ENCODE measurements at places on chromosomes 11 and 22.

GRCh38 chr11:43723617-43724016, 43.1 kb downstream of the HSD17B12 start:
- no peak for DNase-seq

GRCh38 chr11:8567602-8568198, 26.3 kb downstream of the STK33 start:
- DNase-seq = peak; percentile 10

DNA sequence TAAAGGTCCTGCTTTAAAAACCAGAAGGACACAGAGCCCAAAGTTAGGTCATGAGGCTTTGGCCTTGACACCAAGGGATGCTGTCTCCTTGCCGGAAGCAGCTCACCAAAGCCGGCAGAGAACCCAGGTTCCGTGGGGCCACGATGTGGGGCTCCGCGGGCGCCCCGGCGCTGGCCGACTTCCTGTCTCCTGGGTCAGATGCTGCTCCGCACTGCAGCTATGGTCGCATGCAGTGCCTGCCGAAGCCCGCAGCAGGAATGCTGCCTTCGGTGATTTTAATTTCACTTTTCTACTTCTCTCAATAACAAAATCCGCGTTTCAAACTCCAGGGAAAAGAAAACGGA, 454 bp upstream of the OTUB1 start:
- DNase-seq = no peak

DNA sequence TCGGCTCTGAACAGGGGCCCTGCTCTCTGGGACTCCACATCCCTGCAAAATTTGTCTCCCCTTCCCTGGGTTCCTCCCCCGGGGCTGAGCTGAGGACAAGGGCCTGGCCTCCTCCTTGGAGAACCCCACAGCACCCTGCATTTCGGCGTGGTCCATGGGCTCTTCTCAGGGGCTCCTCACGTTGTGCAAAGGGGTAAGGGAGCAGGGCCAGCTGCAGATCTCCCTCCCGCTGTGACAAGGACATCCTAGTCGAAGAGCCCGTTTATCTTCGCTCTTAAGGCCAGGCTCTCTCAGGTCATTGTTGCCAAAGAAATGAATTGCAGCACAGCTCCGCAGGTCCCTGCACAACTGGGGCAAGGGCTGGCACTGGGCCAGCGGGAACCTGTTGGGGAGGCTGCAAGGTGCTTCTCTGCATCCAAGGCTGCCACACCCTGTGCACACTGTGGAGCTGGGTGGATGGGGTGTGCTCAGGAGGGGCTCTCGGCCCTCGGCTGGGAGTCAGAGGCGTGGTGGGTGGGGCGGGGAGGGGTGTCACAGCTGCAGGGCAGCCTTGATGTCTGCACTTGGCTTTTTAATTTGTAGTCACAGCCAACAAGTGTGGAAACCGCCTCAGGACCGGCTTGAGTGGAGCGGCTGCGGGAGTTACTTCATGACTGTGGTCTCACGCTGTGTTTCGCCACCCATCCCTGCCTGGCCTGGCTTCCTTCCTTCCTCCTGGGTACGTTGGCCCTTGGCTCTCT, 26.6 kb upstream of the SEPTIN5 start:
- DNase-seq = no peak

- no peak for DNase-seq
Observed at GRCh38 chr11:48017105-48017830, 36.9 kb downstream of the PTPRJ start.

DNA sequence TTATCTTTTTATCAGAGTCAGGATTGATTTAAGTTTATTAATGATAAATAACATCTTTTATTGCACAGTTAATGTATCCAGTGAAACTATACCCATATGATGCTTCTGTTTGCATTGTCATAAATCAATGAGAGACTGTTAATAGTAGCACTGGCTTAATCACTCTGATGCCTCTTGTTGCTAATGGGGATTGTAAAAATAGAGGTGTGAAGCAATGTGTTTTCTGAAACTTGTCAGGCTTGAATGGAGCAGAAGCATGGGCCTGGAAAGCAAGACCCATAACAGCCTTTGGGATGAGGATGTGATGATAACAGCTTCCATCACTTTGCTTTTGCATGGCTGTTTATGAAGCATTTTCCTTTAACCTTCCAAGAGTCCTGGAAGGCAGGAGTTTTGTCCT, 319.7 kb downstream of the DDX10 start:
- no peak for DNase-seq

DNA sequence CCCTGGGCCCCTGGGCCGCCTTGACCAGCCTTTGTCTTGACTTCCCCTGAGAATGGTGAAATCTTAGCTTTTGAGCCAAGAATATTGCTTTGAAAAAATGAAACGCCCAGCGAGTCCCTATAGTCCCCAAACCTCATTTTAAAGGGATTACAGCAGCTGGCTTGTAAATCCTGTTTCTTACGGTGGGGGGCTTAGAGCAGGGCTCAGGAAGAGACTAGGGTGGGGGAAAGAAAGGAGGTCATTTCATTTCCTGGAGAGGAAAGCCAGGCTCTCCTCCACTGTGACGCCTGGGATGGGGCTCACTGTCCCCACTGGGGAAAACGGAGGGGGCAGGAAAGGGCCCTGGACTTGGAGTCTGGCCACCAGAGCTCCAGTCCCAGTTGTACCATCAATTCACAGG, 72.2 kb upstream of the ALX4 start:
- DNase-seq = no peak

DNA sequence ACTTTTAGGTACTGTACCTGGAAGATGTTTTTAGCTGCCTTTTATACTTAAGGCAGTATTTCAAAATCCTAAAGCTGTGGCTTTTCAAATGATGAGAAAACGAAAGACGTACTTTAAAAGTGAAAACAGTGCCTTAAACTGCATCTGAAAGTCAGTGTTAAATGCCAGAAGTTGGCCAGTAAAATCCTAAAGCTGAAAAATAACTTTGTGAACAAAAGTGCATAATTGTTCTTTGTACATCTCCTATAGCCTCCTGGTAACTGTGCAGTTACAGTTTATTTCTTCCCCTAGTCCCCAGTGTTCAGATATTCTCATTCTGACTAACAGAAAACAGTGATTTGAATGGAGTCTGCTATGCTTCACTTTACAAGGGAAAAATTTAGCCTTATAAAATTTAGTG, 6.8 kb downstream of the EED start:
- no peak for DNase-seq

DNA sequence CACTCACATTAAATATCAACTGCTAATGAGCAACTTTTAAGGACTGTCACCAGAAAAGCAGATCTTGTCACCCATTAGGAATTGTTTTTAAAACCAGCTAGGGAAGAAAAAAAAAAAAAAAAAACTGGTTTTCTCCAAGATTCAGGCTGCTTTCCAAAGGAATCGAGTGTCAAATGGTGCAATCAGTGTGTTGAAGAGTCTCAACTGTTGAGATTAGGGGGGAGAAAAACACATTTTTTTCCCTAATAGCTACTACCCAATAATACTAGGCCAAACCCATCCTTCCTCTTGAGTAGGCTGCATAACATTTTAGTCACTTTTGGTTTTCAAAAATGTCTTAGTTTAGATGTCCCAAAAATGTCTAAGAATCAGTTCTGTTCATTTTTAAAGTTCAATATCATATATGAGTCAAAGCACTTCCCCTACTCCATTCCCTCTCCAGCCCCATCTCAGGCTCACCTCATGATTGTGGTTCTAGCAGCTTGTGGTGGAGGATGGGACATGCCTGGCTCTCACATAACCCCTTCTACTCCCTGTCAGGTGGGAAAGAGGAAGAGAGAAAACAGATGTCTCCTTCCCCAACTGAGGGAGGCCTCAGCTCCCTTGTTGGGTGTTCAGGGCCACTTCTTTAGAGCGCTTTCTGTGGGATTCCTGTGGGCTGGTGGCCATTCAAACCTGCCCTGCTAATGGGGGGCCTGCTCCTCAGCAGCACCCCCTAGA, 193.6 kb downstream of the CWF19L2 start:
- no peak for DNase-seq

DNA sequence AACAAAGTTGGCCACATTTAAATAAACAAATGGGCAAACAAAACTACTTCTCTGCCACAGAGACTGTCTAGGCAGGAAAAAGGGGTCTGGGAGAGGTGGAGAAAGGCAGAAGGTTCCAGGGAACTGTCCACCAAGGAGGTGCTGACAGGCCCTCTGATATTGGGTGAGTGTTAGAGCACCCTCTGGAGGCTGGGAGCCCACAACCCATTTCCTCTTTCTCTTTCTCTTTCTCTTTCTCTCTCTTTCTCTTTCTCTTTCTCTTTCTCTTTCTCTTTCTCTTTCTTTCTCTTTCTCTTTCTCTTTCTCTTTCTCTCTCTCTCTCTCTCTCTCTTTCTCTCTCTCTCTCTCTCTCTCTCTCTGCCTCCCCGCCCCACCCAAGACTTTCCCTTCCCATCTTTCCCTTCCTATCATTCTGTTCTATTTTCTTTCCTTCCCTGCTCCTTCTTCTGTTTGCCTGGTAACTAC, 912.8 kb downstream of the DLG2 start:
- DNase-seq = peak; percentile 31

GRCh38 chr22:44002997-44003396, 21.1 kb upstream of the PARVB start:
- DNase-seq = no peak

DNA sequence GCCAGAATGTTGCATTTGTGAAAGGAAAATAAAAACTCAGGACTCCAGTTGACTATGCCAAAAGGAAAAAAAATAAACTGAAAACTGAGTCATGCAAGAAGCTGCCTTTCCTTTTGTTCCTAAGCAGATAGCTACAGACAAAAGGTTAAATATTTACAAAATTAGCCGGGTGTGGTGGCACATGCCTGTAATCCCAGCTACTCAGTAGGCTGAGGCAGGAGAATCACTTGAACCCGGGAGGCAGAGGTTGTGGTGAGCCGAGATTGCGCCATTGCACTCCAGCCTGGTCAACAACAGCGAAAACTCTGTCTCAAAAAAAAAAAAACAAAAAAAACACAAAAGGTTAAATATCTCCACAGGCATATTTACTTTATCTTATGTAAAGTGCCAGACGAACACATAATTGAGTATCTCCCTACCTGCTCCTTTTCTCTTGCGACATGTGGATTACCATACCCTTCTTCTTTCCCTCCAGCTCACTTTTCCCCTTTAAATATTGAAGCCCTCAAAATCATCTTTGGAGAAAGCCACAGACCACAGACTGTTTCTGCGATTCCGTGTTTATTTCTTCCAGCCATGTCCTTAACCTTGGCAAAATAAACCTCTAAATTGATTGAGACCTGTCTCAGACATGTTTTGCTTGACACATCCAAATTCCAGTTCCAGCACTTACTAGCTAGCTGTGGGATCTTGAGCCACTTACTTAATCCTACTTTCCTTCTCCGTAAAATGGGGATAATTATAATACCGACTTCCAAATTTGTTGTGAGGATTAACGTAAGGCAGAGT, 2.3 kb upstream of the SMPD1 start:
- no peak for DNase-seq

DNA sequence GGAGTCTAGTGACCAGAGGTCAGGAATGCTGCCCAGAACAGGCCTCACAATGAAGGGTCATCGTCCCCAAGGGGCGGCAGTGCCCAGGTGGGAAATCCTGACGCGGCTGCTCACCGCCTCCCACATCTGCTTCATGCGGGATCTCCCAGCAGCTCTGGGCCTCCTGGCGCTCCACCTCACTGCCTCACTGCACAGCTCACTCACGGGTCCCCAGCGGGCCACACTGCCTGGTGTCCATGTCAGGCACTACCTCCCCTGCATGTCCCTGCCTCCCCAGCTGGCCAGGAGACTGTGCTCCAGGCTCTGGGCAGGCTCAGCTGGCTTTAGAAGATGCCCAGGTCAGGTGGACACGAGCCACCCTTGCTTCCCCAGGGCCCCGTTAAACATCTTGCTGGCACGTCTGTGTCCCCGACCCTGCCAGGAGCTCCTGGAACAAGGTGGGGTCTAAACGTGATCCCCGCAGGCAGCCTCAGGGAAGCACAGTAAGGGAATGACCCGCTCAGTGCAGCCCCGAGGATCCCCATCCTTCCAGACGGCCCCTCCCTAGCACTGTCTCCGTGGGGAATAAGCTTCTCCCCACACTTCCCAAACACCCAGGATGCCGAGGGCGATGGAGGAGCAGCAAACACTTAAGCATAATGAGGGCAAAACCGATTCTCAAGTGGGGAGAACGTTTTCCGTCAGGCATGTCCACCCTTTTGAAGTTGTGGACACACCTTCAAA, 93.2 kb downstream of the TRMU start:
- DNase-seq = no peak

GRCh38 chr11:125372088-125372487, 124.0 kb downstream of the FEZ1 start:
- DNase-seq = no peak

DNA sequence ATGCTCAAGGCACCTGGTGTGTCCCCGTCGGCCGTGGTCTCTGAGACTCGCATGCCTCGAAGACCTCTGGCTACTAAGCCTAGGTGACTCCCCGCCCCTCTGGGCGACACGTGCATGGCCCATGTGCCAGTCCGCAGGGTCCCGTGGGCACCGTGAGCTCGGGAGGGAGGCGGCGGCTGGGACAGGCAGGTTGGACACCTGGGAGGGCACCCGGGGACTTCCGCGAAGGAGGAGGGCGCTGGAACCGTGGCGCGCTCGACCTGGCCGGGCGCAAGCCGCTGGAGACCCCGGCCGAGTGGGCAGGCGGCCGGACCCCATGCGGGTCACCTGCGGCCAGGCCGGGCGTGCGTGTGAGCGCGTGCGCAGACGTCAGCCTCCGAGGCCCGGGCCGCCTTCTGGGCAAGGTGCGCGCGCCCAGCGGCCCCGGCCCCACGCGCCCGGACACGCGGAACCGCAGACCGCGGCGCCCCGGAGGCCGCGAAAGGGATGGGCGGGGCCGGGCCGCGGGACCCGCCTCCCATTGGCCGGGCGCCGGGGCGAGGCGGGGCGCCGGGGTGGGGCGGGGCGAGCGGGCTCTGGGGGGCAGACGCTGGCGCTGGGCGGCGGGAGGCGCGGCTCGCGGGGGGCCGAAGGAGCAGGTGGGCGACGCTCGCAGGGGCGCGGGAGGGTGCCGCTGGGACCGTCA, 579 bp upstream of the RASD2 start:
- DNase-seq = no peak

DNA sequence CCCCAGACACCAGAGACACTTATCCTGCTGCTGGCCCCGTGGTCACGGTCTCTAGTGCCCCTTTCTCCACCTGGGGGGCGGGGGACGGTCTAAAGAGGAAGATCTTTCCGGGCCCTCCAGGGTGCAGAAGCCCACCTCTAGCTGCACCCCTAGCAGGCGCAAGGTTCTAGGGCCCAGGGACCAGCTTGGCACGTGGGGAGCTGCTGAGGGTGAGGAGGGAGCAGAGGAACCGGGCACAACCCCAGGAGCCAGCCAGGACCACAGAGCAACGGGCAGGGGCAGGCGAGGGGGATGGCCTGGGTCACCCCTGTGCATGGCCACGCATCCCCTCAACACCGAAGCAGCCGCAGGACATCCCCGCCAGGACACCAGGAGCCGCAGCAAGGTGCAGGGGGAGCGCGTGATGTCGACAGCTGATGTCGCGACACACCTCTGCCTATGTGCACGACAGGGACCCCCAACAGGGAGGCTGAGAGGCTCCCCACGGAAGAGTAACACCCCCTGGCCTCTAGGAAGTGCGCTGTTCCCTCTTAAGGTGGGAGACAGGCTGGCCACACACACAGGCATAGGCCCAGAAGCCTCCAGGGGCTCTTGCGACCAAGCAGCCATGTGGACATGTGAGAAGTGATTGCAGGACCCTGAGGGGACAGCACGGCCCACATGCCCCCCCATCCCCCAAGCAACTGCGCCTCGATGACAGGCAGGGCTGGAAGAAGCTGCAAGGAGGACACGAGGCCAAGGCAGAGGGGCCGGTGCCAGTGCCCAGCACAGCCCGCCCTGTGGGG, 5.1 kb downstream of the LRFN4 start:
- no peak for DNase-seq

GRCh38 chr11:20926799-20927540, 257.6 kb downstream of the NELL1 start:
- no peak for DNase-seq

- DNase-seq = no peak
Observed at GRCh38 chr22:49833340-49834007, 5.8 kb upstream of the BRD1 start.

Data from fibroblast of skin of left quadriceps (primary cell).